Activated CD8-positive, alpha-beta memory T cell treated with anti-CD3 and anti-CD28 coated beads, Interleukin-2, amount 50 U/mL, for 4 hours (primary cell): ENCODE measurements at places on chromosomes 3 and 15.

DNA sequence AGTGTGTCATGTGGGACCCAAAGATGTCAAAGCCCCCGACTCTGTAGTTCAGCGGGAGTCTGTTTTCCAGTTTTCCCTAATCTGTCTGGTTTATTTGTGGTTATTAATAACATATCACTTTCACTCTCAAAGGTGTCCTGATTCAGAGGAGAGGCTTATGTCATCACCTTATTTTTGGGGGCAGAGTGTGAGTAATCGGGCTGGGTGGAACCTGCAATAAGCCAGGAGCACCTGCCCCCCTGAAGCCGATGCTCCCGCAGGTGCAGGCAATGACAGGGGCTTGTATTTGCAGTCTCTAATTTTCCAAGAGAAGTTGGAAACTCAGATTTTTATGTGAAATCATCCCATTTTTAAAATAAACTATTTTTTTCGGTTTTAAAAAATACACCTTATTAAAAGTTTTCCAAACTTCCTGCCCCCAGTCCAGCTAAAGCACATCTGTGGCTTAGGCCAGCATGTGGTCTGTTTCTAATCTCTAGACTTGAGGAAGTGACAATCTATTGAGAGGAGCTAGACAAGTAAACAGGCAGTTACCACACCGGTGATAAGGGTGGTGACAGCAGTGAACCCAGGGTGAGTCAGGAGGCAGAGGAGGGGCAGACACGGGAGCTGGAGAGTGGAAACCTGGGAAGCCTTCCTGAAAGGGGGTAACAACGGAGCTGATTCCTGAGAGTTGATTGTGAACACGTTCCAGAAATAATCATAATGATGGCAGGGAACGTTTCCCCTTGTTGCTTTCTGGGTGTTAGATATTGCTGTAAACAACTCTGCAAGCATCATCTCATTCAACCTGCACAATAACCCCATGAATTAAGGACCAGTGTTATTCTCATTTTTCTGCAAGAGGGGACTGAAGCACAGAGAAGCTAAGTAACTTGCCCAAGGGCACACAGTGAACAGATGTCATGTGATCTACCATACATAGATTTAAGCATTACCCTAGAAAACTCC lies 37.2 kb downstream of the BHLHE40 start:
- peak; percentile 36 for DNase-seq

- no peak for DNase-seq
Measured at GRCh38 chr3:28718074-28718849, 369.6 kb upstream of the AZI2 start.

GRCh38 chr3:185318141-185318540 lies 44.8 kb upstream of the MAP3K13 start:
- no peak for DNase-seq

GRCh38 chr3:37198996-37199395 lies 24.6 kb upstream of the LRRFIP2 start:
- DNase-seq, result no peak

DNA sequence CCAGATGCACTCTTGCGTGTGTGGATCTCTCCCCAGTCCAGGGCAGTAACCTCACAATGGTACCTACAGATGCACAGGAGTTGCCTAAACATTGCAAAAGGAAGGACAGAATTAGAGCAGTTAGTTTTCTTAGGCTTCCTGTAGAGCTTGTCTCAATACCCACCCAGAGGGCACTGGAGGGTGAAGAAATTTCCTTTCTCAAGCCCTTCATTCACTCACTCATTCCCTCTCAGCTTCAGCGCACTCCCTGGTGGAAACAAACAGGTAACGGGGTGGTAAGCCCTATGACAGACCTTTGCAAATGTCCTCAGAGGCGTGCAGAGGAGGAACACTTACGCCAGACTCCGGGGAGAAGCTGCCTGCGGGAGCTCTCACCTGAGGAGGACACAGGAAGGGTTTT lies 267.4 kb upstream of the HES1 start:
- no peak for DNase-seq

DNA sequence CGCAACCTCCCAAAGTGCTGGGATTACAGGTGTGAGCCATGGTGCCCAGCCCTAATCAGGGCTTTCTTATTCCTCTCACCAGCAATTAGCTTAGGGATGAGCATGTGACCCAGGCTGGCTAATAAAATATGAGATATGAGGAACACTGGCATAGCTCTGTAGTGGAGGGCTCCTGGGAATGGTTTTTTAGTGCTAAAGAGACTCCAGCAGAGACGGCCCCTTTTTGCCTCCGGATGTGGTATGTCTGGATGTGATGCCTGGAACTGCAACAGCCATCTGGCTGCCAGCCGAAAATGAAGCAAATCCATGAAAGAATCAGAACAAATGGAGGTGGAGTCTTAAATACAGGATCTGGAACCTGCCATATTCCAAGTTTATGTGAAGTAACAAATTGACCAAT lies 69.1 kb upstream of the MAGI1 start:
- DNase-seq, result no peak

DNA sequence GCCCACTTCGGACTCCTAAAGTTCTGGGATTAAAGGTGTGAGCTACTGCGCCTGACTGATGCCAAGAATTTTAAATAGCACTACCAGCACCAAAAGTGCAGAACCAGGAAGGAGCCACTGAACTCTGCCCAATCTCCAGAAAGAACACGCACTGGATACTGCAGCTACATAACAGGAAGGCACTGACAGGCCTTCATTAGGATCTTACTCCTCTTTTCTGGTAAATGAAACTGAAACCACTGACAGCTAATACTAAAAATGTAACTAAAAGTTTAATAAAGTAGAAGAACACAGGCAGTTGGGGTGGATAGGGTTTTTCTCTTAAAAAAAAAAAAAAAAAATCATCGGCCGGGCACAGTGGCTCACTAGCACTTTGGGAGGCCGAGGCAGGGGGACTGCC lies 74.1 kb upstream of the CHRM5 start:
- no peak for DNase-seq

DNA sequence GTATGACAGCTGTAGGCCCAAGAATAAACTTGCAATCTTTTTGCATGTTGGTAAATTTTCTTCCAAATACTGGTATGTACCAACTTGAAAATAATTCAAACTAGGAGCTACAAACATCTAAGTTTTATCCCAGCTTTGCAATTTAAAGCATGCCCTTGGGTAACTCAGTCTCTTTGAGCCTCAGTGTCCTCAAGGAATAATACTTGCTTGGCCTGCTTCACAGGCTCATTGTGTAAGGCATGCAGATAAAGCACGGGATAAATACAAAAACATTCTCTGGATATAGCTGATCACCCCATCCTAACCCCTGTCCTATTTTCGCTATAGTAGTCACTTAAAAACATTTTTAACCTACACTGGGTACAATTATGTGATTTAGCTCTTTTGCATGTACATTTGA lies 9.6 kb upstream of the TMEM44 start:
- DNase-seq, result no peak

GRCh38 chr3:187434524-187434923 lies 66.3 kb downstream of the RTP4 start:
- no peak for DNase-seq
